ENCODE measurements at places on chromosomes 7 and 10.

GRCh38 chr10:61279400-61279799, 173.8 kb downstream of the TMEM26 start:
- no peak for DNase-seq

DNA sequence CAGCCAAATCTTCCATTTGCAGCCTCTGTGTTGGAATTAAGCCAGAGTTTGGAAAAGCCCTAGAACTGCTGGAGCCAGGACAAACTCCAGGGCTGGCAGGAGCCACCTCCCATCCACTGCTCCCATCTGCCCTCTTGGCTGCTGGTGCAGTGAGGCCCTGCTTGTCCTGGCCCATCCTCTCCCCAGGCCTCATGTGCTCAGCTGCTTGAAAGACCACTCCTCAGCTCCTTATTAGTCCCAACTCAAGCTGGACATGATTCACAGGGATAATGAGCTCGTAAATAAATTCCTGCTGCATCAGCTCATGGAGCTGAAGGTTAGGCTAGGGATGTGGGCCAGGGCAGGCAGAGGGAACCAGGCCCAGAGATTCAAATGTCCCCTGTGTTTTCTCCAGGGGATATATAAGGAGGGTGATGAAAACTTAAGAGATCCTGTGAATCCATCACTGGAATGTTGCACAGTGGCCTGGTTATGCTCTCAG, 282.8 kb downstream of the RPS24 start:
- DNase-seq = no peak

GRCh38 chr10:12006671-12007070, 35.9 kb downstream of the UPF2 start:
- no peak for DNase-seq

DNA sequence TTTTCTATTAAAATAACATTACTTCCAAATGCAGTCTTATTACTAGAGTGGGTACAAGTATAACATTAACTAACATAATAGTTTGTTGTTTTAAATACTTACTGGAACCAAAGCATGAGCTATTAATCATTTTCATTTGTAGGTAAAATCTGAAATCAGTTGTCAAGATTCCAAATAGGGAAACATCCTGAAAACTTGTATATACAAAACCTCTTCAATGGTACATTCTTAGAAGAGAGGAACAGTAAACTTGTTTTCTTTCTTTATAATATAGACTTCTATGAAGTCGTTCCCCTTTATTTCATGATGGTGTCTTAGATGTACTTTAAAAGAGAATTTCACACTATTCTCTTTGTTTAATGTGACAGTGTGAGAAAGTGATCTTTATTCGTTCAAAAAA, 85.9 kb downstream of the VTI1A start:
- no peak for DNase-seq

DNA sequence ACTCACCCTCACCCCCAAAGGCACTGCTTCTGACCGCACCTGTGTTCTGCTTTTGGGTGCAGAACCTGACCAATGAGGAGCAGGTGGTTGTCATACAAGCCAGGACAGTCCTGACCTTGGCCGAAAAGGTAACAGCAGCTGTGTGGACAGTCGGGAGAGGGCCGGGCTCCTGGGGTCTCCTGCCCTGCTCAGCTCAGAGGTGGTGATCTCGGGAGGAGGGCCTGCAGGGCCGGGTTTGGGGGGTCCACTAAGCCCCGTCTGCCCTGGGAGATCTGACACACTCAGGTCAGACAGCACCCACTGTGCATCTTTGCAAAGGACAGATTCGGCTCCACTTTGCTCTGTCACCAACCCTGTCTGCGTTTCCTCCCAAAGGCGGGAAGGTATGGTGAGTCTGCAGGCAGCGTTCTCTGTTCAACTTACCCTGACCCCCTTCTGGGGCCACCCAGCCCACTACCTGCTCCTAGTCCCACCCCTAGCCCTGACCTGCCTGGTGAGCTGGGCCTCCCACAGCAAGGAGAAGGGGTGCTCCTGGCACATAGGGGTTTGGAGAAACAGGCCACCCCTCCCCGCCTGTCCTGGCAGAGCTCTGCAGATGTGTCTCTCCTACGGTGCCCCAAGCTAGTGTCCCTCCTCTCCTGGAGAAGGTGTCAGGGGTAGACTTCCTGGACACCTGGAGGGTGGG, 33.7 kb upstream of the DPYSL4 start:
- DNase-seq = no peak

- no peak for DNase-seq
Observed at GRCh38 chr7:2087744-2088143, 145.0 kb downstream of the MAD1L1 start.

- DNase-seq = no peak
Observed at GRCh38 chr10:38112159-38112558, 18.0 kb downstream of the ZNF37A start.

- no peak for DNase-seq
Observed at GRCh38 chr7:131026297-131027000, 292.4 kb upstream of the KLF14 start.

DNA sequence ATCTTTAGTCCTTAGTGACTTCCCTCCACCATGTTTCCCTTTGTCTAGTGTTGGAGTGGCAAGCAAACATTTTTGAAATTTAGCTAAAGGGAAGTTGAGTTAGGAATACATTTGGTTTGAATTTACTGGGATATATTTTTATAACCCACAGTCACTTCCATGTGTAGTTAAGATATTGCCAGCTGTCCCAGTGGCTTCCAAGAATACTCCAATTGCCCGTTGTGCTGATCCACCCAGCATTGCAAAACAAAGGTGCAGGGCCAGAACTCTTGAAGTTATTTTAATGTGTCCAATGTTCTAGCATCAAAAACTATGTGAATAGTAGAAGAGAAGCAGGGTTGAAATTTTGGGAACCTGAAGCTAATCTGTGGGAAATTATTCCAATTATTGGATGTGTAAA, 2.5 kb upstream of the P4HA1 start:
- DNase-seq = no peak

GRCh38 chr7:40498924-40499510, 364.2 kb downstream of the SUGCT start:
- DNase-seq = no peak
